ENCODE measurements at places on chromosomes 16 and 17. TPM values are rescaled to one million over a fixed set of nuclear protein-coding genes. Genes with fewer than 3 reads are reported as not detected.
A peak's percentile ranks its signal among the peaks of the same experiment; 100 is the strongest.

- peak; percentile 35 for DNase-seq
These were observed 221.4 kb downstream of the MSI2 start for GRCh38 chr17:57477522-57478362.

- no peak for DNase-seq
These were observed 61.7 kb upstream of the INTS2 start for GRCh38 chr17:61989509-61989908.

GRCh38 chr16:76959166-76959565, 231.8 kb upstream of the MON1B start:
- no peak for DNase-seq

DNA sequence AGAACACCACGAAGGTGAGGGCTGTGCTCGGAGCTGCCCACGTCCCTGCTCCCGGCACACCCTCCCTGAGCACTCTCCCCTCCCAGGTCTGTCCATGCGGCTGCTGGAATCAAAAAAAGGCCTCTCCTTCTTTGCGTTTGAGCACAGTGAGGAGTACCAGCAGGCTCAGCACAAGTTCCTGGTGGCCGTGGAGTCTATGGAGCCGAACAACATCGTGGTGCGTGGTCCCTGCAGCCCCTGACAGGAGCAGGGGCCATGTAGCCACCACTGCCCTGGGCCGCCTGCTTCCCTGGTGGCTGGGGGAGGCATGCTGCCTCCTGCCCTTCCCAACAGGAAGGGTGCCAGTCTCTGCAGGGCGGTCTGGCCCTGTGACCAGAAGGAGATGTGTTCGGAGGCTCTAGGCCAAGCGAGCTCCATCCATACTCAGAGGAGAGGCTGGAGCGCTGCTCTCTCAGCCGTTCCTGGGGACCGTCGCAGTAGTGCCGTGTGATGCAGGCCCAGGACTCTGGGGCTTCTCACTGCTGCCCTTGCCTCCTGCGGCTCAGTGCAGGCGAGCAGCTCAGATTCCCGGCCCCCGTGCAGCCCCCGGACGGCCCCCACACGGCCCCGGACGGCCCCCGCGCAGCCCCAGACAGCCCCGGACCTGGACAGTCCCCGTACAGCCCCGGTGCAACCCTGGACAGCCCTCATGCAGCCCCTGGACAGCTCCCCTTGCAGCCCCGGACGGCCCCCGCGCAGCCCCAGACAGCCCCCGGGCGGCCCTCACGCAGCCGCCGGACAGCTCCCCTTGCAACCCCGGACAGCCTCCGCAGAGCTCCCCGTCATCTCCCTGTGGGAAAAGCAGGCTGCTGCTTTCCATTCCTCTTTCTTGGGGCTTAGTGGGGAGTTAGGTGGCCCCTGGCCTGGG, 20.5 kb downstream of the TCF25 start:
- DNase-seq: no peak

- DNase-seq: peak; percentile 24
These were observed 948 bp downstream of the UTP18 start for GRCh38 chr17:51261024-51261963.

GRCh38 chr17:64263000-64263766, at the start of gene TEX2:
Gene TEX2, minus strand, starts transcription at chr17:64263260. Its CDS starts 49,043 bp downstream, at chr17:64214217.
- peak; percentile 94 for DNase-seq

- no peak for DNase-seq
These were observed 113.2 kb upstream of the MAF start for GRCh38 chr16:79713609-79714309.

DNA sequence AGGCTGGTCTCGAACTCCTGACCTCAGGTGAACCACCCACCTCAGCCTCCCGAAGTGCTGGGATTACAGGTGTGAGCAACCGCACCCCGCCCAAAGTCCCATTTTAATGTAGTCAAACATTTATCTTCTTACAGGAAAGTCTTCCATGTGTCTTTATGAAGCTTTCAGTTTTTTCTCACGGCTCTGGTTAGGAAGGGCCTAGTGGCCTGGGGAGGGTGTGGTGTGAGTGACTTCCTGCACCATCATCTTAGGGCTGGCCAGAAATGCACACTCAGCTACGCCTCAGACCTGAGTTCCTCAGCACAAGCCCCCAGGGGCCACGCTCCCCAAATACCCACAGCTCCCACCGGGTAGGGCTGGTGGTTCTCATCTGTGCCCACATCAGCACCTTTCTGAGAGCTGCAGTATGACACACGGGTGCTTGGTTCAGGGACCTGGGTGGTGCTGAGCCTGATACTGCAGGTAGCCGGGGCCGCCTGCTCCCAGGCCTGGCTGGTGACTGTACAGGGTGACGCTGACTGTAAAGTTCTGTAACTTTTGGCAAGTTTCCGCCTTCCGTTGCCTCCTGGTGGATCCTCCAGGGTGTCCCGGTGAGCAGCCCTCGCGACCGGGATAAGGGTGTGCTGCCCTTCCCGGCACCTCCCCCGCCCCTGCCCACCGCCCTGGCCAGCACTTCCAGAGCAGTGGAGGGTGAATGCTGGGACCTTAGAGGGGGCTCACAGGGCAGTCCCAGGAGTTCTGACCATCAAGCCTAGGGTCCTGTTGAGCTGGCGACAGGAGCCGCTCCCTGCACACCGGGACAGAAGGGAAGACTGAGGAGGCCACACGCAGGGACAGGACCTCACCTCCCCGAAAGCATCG, 52.5 kb downstream of the ZNF778 start:
- no peak for DNase-seq

GRCh38 chr16:9094011-9094846, 2.8 kb downstream of the HAPSTR1 start:
- no peak for DNase-seq

- DNase-seq: no peak
These were observed 16.9 kb upstream of the TMC7 start for GRCh38 chr16:18966791-18967190.

- no peak for DNase-seq
These were observed 69.9 kb upstream of the NUDT7 start for GRCh38 chr16:77652399-77652798.

DNA sequence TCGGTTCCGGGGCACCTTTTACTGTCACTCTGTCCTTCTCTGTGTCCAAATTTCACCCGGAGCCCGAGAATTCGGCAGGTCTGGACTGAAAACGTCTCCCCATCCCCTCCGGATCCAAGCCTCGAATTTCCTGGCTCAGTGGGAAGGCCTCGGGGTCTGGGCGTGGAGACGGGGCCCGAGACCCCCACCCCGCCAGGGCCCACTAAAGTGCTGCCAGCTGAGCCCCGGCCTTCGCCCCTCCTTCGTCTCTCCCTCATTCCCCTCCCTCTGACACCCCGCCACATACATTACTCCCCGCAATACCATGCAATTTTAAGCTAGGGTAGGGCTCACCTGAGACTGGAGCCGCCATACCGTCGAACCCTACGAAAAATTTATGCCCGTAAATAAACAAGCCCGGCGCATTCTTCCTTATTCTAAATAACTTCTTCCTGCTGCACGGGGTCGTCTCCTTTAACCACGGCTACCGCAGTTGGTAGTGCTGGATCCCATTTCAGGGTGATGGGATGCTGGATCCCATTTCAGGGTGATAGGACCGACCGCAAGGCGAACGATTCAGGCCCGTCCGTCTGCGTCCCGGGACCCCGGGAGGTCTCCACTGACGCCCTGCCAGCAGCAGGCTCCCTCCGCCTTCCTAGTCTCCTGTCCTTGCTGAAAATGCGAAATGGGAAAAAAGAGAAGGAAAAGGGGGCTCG, 4.4 kb upstream of the OR1F1 start:
- no peak for DNase-seq

DNA sequence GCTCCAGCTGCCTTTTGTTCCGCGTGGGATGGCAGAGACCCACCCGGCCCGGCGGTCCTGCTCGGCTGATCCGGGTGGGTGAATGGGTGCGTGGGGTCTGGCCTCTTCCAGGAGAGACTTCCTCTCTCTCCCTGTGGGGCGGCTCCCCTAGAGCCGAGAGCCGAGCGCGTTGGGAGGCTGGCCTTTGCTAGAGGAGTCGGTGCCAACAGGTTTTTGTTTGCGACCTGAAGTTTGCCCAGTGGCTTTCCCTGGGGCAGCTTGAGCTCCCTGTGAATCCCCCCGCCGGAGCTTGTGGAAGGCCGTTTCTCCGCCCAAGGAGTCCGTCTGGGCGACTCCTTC, 970 bp downstream of the EPN2 start:
- DNase-seq: peak; percentile 54

DNA sequence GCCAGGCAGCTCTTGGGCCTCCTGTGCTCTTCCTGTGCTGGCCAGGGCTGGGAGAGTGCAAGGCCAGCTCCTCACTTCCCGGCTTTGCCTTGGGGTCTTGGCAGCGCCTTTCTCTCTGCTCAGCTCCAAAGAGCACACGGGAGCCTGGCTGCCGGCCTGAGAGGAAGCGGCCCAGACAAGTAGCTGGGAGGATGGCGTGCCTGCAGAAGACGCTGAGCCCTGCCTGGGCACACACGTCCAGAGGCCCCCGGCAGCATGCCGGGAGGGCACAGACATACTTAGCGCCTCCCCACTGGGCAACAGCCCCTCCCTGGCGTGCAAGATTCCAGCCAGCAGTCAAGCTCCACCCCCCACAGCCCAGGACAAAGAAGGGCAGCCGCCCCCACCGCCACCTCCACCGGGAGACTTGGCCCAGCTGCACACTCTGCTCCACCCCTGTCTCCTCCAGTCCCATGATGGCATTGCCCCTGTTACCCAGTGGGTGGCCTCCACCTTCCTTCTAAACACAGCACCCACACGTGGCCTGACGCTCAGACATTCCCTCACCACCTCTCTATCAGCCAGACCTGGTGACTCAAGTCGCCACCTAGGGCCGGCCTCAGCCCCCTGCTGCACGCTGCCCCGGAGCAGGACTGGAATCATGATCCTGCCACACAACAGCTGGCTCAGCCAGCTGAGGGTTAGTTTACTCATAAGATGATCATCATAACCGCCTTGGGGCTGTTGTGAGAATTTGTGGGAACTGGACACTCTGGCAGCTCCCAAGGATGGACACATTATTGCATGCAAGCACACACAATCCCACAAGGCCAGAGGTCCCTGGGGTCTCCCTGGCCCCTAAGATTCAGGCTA, 12.4 kb downstream of the SGCA start:
- DNase-seq: peak; percentile 83

- DNase-seq: no peak
These were observed 19.0 kb downstream of the CCDC57 start for GRCh38 chr17:82193520-82194220.

DNA sequence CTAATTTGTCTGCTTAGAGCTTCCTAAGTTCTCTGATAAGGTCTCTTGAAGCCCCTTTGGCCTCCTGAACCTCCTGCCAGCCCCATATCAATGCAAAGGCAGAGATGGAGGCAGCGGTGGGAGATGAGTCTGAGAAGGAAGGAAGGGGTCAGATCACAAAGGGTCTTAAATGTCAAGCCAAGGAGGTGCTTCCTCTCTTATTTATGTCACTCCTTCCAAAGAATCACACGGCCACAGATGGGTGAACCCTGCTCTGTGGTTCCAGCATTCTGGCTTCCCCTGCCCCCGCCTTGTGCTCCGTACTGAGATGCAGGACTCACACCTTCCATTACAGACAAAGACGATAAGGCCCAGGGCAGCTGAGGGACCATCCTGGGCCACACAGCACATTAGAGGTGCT, 96.3 kb downstream of the GSG1L start:
- no peak for DNase-seq

GRCh38 chr17:19755821-19756510, 7.9 kb upstream of the ALDH3A1 start:
- no peak for DNase-seq

DNA sequence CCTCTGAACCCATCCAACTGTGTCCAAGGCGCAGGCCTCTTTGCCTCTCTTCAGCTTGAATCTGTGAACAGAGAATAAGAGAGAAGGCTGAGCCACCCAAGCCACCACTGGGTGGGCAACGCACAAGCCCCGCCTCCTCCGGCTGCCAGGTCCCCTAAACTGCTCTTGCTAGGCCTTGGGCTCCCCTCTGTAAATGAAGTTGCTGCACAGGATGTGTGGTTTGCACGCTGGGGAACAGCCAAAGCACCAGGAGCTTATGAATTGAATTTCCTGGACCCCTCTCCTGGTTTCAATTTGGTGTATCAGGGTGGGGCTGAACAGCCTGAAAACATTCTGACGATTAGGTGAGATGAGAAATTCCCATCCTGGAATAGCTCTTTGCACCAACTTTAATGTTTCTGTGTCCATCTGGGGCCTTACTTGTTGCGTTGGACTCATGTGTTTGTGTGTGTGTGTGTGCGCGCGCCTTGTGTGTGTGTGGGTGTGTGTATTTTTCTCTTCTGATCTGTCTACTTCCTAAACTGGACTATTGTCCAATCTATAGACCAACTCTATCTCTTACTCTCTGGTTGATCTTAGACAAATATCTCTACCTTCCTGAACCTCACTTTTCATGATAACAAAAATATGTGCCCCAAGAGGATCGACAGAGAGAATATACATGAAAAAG, 2.3 kb downstream of the CCL1 start:
- no peak for DNase-seq

GRCh38 chr16:74868501-74868900, 93.9 kb upstream of the FA2H start:
- no peak for DNase-seq

DNA sequence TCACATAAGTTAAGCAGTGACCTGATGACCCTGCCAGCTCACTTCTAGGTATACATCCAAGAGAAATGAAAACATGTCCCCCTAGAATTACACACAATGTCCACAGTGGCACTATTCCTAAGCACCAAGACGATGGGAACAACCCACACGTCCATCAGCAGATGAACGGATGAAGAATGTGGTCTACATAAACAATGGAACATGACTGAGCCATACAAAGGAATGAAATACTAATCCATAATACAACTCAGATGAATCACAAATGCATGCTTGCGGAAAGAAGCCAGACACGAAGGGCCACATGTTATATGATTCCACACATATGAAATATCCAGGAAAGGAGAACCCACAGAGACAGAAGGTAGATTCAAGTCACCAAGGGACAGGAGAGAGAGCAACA, 17.4 kb downstream of the USP22 start:
- DNase-seq: no peak

GRCh38 chr16:67150833-67151396, at the start of gene B3GNT9:
Gene B3GNT9, minus strand, starts transcription at chr16:67150998. Its CDS starts 513 bp downstream, at chr16:67150485.
- DNase-seq: peak; percentile 86

The GRAPL gene
- total RNA-seq: 2.8 TPM

The CNTNAP1 gene
- total RNA-seq: 4.7 TPM

The SYNGR3 gene
- 0.74 TPM for total RNA-seq

The RND2 gene
- total RNA-seq: 1.6 TPM

The KRT39 gene
- total RNA-seq: not detected

The SLC4A1 gene
- 0.63 TPM for total RNA-seq

The MYBBP1A gene
- 34.9 TPM for total RNA-seq

The SCNN1G gene
- 0.13 TPM for total RNA-seq

The BLTP2 gene
- 93.3 TPM for total RNA-seq

The CTF1 gene
- 6.8 TPM for total RNA-seq

The HSF5 gene
- 0.10 TPM for total RNA-seq

The C1QTNF1 gene
- 765 TPM for total RNA-seq

The METRNL gene
- total RNA-seq: 84.4 TPM

The QRICH2 gene
- 3.9 TPM for total RNA-seq

The ACE gene
- 7.0 TPM for total RNA-seq

The KRTAP1-3 gene
- total RNA-seq: not detected

Measured in left cardiac atrium (tissue), 4 donors.